ENCODE measurements at places on chromosomes 2 and 18. TPM values are rescaled to one million over a fixed set of nuclear protein-coding genes. Genes with fewer than 3 reads are reported as not detected.

Gene B3GNT2
- total RNA-seq, result 33.0 TPM

- DNase-seq, result no peak
Observed at GRCh38 chr2:23449831-23450331, 64.9 kb downstream of the KLHL29 start.

GRCh38 chr18:24734058-24734457 is 273.6 kb downstream of the HRH4 start:
- peak; percentile 7 for DNase-seq

DNA sequence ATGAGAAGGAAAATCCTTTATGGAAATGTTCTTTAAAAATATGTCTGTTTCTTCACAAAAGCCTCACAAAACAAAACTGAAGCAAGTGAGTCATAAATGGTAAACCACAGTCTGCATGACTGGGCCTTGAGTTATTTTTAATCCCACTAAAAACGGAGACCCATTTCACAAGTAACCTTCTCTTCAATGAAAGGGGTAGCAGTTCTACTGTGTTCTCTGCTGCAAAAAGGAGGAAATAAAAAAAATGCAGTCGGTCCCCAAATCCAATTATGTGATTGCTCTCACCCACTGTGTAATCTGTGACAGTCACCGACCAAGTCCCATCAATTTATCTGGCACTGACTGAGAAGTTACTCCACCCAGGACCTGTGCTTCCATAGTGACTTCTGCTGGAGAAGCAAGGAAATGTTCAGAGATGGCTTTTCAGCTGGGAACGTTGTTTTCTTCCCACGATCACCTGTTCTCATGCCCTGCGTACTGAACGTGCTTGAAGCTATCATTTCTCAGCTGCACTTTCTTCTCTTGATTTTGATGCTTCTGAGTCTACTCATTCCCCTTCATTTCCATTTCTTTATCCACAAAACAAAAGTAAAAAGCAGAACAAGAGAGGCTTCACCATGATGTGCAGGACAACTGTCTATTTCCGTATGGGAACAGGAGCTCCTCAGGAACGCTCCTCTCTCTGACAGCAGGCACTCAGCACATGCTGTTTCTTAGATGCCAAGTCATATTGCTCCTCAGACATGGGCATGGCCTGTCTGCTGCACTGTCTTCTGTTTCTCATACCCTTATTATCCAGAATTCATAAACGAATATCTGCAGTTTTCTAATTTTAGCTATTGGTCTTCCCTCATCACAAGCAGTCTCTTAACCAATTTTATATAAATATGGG is 80.0 kb upstream of the TMEM200C start:
- no peak for DNase-seq

Gene LIPT1
- 7.0 TPM for total RNA-seq

- no peak for DNase-seq
Observed at GRCh38 chr2:120231564-120231973, 8.4 kb upstream of the TMEM185B start.

Gene SIX3
- total RNA-seq, result not detected

GRCh38 chr2:223944166-223944702 is 901 bp downstream of the WDFY1 start:
- peak; percentile 30 for DNase-seq

DNA sequence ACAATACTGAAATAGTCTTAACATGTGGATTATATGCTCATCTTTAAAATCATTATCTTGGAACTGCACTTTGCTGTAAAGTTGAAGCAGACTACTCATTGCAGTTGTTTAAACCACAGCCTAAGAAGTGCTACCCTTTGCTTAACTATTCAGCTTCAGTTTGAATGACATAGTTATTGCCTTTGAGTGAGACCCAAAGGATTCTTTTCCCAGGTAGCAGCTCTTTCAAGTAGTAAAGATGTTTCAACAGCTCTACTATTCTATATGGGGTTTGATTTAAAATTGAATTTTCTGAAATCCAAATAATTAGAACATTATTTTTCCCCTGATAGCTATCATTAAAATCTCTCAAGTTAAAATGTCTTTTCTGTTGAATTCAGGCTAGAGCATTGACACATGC is 1.1 kb downstream of the SCG2 start:
- no peak for DNase-seq

Gene TEKT4
- total RNA-seq, result not detected

Gene RESP18
- not detected for total RNA-seq
